Hematopoietic multipotent progenitor cell treated with erythropoietin and hydrocortisone succinate and interleukin-3 and kit ligand, for 6 days (in vitro differentiated cells): ENCODE measurements at places on chromosomes 7 and 10.

DNA sequence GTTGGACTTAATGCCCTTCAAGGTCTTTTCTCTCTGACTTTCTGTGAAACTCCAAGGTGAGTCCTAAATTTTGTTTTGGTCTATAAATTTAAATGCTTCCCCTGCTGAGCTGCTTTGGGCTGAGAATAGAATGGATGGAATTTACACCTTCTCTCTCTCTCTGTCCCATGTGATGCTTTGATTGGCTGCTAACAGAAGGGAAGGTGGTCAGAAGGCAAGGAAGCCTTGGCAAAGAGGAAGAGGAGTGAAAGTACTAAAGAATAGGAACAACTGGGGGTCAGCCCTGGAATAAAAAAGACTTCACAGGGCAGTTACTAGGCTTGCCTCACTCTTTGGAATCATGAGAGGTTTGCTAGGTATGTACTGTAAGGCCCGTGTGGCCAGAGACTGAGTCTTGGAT, 260.2 kb downstream of the AUTS2 start:
- no peak for DNase-seq

DNA sequence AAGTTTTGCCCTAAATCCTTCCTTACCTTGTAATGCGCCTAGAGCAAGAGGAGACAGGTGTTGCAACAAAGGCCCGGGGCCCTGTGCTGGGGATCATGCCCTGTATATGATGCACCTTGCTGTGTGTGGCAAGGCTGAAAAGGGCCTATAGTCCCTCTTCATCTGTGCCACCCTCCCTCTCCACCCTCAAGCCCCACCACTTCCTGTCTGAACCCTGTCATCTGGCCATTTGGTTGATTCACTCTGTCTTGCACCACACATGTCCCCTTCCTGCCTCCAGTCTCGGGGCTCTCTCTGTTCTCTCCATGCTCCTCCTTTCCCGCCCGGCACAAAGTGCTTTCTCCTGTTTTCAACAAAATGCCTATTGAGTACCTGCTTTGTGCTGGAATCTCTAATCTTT, 11.5 kb upstream of the MALSU1 start:
- peak; percentile 46 for DNase-seq

DNA sequence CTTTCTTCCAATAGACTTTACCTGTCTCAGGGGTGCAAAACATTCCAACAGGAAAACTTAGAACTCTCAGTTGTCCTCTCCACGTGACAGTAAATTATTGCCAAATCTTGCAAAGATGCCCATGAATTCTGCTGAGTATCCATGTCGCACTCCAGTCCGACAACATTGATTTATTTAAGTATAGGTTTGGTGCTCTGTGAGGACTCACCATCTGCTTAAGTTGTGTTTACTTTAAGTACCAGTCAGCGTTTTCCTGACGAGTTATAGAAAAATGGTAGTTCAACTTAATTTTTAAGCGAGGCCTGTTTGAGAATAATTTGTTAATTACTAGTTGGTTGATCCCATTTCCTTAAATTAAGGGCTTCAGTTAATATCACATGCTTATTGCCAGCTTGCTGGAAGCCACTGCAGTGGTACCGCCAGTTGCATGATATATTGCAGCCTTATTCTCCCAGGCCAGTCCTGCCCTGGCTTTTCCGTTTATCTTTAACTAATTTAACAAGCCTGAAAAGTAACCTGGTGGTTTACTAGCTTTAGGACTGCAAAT, 27.8 kb downstream of the CREB5 start:
- no peak for DNase-seq

- no peak for DNase-seq
These were observed 2.1 kb upstream of the SSC4D start for GRCh38 chr7:76411626-76412025.

DNA sequence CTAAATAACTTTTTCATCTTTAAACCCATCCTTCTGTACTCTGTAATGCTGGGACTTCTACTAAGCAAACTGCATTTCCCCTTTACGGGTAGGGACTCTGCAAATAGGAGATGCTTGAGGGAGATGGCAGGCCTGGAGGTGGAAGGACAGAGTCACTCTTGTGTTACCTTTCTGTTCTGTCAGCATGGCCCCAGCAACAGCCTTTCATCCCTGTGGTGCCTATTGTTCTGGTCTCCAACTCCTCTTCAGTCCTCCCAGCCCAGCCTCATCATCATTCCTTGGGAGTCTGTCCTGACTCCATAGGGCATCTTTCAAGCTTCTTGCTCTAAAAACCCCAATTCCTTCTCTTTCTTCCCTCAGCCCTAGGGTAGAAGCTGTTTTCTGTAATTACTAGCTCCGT, 230.0 kb downstream of the SNX13 start:
- no peak for DNase-seq

DNA sequence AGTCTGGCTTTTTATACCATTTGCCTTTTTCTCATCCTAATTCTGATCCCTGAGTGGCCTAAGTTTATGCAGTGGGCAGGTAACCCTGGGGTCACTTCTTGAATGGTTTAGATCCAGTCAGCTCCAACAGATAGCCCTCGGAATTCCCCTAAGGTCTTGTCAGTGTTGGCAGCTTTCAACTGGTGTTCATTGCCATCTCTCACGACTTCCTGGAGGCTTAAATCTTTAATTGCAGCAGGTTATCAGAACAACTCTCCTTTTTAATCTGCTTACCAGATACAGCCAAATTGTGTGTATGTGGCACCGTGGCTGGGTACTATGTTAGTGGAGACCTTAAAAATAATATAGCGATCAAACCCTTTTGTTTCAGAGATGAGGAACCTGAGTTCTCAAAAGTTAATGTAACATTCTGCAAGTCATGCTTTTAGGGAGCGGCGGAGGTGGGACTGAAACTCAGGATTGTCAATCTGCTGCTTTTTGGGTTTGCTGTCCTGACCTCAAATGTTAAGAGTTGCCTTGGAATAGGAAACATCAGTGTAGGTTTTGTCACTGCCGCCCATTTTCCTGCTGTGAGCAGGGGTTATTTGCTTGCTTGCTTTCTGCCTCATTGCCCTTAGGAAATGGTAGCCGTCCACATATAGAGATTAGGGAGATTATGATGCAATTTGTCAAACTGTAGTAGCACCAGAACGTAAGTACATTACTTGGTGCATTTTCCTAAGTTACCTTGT, 818 bp downstream of the DLD start:
- peak; percentile 67 for DNase-seq

- DNase-seq = peak; percentile 26
These were observed 10.9 kb upstream of the CYREN start for GRCh38 chr7:135181261-135181928.

- no peak for DNase-seq
These were observed 409.3 kb downstream of the PARD3 start for GRCh38 chr10:34405611-34406462.

DNA sequence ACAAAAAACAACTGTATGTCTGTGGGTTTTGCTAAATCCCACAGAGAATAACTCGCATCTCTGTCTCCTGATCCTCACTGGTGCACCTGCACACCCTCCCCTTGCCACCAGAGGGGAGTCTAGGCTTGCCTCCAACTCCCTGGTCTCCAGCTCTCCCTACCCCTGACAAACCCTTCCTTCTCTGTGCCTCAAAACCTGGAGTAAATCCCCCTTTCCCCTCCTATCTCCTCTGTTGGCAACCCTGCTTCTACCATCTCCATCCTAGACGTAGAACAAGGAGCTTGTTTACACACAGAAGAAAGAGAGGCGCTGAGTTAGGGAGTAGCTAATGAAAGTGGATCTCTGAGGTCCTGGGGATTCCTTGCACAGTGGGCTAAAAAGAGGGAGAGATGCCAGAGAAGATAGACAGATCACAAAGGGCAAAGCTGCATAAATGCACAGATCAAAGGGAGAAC, 6.0 kb downstream of the MBLAC1 start:
- DNase-seq = peak; percentile 86
